ENCODE measurements at places on chromosomes 16 and 17.
A peak's percentile ranks its signal among the peaks of the same experiment; 100 is the strongest.

- no peak for DNase-seq
Measured at GRCh38 chr17:28598389-28598788, 436 bp downstream of the SPAG5 start.

DNA sequence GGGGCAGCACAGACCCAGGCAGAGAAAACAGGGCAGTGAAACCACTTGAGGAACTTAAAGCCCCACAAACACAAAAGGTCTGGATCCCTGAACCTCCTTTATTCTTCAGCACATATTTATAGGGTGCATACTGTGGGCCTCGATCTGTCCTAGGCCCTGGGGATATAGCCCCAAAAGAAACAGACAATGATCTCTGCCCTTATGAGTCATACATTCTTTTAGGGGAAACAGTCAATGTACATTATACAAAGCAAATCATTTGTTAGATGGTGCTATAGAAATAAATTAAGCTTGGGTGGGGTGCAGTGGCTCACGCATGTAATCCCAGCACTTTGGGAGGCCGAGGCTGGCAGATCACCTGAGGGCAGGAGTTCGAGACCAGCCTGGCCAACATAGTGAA is 10.0 kb upstream of the HES7 start:
- no peak for DNase-seq

- DNase-seq = peak; percentile 40
Measured at GRCh38 chr17:51860954-51861561, 297.5 kb downstream of the CA10 start.

- DNase-seq = no peak
Measured at GRCh38 chr17:37813751-37814150, 68.9 kb upstream of the HNF1B start.

GRCh38 chr17:56167491-56167890 is 14.2 kb downstream of the ANKFN1 start:
- no peak for DNase-seq

DNA sequence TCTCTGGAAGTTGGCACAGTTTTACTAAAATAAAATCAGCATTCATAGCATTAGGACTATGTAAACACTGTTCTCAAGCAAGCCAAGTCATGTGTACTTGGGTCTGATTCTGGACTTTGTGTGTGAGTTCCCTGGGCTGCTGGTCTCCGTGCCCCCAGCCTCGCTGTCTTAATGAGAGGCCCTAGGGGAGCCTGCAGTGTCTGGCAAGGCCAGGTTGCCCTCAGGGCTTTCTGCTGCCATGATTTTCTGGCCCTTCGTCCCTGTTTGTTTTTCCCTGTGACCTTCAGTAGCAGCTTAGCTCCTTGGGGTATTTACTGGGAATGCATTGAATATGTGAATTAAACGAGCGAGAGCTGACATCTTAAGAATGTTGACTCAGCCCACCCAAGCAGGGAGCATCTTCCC is 161.8 kb downstream of the RPTOR start:
- DNase-seq = no peak

DNA sequence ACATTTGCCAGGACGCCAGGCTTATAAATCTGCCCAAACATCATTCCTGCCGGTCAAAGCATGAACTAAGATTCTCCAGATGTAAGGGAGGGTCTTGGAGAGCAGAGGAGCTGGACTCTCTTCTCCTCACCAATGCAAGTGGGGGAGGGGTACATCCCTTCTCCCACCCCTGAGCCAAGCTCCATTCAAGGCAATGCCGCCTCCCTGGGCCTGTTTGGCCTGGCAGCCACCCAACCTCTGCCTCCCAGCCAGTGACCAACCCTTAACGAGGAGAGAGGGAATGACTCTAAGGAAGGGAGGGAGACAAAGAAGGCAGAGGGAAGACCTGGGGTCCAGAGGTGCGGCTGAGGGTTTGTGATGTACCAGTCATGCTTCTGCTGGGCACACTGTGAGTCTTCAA is 13.8 kb downstream of the C17orf50 start:
- peak; percentile 80 for DNase-seq

DNA sequence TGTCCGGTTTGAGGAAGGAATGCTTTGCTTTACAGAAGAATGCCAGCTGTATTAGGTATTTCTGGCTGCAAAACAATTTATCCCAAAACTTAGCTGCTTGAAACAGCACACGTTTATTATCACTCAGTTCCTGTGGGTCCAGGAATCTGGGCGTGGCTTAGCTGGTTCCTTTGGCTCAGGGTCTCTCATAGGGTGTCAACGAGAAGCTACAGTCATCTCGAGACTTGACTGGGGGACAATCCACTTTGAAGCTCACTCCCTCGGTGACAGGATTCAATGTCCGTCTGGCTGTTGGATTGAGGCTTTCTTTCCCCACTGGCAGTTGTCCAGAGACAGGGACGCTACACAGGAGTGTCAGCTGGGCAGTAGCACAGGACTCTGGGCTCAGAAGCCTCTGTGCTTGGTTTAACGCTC is 9.6 kb upstream of the RHBDF2 start:
- DNase-seq = peak; percentile 26

- DNase-seq = peak; percentile 64
Measured at GRCh38 chr16:54931120-54932014, 702 bp downstream of the IRX5 start.

GRCh38 chr17:12536472-12536871 is 129.2 kb upstream of the MYOCD start:
- no peak for DNase-seq

DNA sequence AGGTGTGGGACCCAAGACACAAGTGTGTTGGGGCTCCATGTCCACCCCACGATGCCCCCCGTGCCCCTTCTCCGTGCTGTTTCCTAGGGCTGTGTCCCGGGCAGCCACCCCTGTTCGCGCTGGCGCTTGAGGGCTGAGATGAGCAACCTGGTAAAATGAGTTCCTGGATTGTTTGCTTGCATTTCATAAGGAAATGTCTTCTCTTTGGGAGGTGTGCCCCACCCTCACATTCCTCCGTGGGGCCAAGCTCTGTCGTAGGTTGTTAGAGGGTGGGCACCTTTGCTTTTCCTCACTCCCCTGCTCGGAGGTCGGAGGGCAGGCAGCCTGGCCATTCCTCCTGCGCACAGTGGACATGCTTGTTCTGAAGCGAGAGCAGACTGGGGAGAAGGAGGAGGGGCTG is 171.3 kb upstream of the CHMP6 start:
- DNase-seq = no peak

- peak; percentile 81 for DNase-seq
Measured at GRCh38 chr17:57783338-57783742, 38.2 kb upstream of the CCDC182 start.

DNA sequence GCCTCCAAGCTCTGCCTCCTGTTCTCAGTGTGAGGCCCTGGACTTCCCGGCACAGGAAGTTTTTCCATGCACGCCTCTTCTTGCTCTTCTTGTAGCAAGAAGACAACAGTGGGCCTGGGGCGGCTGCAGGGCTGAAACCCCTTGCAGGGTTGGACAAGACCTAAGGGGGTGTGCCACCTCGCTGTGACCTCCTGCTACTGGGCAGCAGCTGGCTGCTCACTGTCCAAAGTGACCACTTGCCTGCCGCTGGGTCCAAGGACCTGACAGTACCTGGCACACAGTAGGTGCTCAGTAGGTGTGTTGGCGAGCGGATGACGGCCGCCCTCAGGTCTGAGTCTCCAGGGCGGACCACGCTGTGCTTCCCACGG is 331.6 kb downstream of the C16orf95 start:
- no peak for DNase-seq

- peak; percentile 72 for DNase-seq
Measured at GRCh38 chr17:80649672-80650330, 105.2 kb downstream of the RPTOR start.

- DNase-seq = no peak
Measured at GRCh38 chr17:59332749-59333377, 1.4 kb downstream of the YPEL2 start.

GRCh38 chr17:27438348-27438998 is 17.8 kb upstream of the KSR1 start:
- DNase-seq = no peak

DNA sequence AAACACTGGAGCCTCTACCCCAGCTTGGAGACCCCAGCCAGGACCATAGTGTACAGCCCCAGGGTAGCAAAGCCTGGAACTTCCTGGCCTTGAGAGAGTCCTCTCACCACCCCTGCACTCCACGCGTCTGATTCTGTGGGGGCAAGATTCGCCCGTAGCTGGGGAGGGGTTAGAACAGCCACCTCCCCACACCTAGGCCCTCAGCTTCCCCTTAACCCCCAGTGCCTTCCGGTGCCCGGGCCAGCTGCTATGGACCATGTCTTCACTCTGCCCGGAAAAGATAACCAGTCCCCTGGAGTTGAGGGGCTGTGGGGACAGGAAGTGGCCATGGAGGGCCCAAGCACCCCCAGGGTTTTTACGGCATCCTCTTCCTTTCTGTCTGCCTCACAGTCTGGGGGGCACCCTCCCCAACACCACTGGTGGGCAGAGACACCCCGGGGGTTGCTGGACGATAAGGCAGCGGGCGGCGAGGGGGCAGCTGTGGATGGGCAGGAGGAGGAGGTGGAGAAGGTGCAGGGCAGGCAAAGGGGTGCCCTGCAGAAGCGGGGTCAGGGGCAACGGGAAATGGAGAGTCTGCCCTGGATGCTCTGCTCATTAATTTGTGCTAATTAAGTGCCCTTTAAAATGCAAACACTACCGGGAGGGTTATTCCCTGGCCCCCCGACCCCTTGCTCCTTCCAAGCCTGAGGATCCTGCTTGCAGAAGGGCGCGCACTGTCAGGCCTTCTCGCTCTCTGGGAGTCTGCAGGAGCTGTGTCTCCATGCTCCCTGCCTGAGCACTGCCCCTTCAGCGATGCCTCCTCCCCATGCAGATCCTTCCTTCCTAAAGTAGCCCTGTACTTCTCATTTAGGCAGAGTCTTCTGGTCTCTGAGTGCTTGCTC is 2.4 kb downstream of the PRSS27 start:
- DNase-seq = no peak

- DNase-seq = peak; percentile 85
Measured at GRCh38 chr16:10608687-10609401, 28.4 kb upstream of the EMP2 start.

DNA sequence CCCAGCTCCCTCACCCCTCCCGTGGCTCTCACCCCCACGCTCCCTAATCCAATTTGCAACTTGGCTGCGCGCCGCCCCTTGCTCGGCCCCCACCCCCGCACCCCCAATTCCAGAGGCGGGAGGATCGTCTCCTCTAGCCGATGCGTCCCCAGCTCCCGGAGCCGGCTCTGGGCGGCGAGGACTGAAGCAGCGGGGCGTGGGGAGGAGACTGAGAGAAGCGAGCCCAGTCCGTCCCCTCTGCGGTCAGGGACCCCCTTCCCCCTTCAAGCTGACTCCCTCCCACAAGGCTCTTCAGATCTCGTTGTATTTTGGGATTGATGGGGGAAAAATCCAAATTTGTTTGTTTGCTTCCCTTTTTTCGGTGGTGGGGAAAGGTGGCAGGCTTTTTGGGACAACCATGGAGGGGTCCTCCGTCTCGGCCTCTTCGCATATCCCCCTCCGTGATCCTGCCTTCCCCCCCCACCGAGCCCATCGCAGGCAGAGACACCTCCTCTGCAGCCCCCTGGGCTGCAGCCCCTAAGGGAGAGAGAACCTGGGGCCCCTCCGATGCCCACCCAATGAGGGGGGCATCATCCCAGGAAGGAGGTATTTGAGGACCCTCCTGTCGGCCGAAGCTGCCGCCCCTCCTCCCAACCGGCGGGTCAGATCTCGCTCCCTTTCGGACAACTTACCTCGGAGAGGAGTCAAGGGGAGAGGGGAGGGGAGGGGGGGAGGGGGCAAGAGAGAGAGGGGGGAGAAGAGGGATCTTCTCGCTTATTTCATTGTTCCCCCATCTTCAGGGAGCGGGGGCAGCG is 466 bp downstream of the NEUROD2 start:
- DNase-seq = no peak

DNA sequence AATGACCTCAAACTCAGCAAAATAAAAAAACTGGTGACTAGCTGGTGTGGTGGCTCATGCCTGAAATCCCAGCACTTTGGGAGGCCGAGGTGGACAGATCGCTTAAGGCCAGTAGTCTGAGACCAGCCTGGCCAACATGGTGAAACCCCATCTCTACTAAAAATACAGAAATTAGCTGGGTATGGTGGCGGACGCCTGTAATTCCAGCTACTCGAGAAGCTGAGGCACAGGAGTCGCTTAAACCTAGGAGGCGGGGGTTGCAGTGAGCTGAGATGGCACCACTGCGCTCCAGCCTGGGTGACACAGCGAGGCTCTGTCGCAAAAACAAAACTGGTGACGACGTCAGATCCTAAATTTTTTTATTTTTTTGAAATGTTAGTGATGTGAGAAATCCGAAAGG is 82.6 kb upstream of the TOB1 start:
- no peak for DNase-seq

- no peak for DNase-seq
Measured at GRCh38 chr17:14156689-14157088, 80.0 kb downstream of the CDRT15 start.

DNA sequence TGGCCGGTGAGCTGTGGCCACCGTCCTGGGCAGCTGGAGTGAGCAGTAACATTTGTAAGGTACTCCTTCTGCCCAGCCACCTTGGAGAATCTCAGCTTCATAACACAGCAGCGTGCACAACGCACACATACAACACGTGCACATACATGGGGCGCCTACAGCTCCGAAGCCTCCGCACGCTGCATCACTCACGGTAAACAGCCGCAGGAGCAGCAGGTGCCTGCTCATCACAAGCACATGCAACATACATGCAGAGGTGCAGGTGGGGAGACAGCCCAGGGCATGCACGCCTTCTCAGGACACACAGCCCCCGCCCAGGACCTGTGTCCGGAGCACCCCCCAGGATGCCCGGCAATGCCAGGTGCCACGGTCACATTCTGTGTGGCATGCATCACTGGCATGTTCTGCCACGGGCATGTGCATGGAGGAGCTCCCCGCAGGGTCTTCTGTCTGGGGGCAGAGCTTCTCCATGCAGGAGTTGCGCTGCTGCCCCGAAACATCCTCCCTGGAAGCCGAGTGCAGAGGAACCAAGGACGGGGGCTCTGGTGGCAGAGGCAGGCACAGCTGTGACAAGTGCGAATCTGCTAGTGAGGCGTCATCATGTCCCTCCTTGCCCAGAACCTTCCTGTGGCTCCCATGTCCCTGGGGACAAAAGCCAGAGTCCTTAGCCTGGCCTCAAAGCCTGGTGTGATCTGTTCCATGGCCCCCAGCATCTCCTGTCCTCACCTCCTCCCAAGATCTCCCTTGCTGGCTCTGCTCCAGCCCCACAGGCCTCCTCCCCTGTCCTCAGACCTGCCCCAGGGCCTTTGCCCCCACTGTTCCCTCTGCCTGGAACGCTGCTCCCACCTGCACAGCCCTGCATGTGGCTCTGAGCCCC is 184.0 kb upstream of the GSE1 start:
- DNase-seq = no peak

DNA sequence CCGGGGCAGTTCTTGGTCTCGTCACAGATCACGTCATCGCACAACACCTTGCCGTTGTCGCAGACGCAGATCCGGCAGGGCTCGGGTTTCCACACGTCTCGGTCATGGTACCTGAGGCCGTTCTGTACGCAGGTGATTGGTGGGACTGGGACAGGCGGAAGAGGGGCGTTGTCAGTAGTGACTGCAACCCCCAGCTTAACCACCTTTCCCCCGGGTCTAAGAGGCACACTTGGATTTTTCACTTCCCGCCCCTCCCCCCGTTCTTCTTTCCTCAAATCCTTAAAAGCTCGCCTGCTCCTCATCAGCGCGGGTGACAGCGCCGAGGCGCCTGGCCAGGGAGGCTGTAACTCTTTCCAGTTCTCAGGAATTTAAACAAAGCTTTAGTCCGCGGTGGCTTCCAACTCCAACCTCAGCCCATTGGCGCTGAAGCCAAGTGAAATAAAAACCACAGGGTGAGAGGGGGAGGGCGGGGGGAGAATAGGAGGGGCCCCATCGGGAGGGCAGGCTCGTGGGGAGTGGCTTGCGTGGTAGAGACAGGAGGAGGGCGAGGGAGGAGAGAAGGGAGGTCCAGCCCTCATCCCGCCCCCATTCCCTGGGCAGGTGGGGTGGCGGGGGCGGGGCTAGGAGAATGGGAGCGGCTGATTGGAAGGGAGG is 1.5 kb downstream of the COL1A1 start:
- peak; percentile 97 for DNase-seq

GRCh38 chr17:65730711-65731169 is 169.3 kb upstream of the AXIN2 start:
- DNase-seq = no peak

Measured in left hindlimb (tissue), 1 donor.